ENCODE measurements at places on chromosomes 7 and 10. TPM values are rescaled to one million over a fixed set of nuclear protein-coding genes. Genes with fewer than 3 reads are reported as not detected.
A peak's percentile ranks its signal among the peaks of the same experiment; 100 is the strongest.

The CADPS2 gene
- 11.7 TPM for total RNA-seq

DNA sequence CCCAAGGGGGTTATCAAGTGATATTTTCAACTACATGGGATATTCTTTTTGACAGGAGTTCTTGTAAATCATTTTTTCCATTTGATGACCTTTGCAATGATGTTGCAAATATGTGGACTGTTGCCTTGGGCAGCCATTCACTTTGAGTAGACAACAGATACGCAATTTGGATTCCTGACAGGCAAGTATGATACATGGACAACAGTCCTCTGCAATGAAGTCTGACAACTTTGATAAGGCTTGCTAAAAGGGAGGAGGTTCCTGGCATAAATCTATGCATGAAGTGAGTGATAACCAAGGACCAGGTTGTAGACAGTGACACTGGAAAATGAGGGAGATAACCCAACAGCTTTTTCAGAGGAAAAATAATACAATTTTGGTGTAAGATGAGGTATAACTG lies 17.7 kb downstream of the LRRD1 start:
- no peak for DNase-seq

- peak; percentile 9 for DNase-seq
These were observed 243.8 kb downstream of the GLI3 start for GRCh38 chr7:41992881-41993867.

The ANXA8 gene
- 0.19 TPM for total RNA-seq

The HMX3 gene
- not detected for total RNA-seq

DNA sequence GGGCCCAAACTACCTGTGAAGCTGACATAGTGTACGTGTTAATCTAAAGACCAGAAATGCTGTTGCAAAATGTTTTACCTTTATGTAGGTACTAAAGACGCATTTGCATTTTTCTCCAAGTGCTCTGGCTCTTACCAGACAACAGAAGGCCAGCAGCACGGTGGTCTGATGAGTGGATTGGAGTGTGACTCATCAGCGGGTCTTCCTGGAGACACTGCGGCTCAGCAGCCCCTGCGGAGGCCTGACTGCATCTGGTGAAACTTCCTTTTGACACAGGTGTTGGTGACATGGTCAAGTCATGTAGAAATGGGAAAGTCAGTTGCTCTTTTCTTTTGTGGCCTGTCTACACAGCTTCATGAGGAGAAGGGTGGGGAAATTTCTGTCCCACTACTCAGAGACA lies 723.6 kb downstream of the INHBA start:
- DNase-seq, result no peak

The TRPV6 gene
- total RNA-seq, result 0.35 TPM
